Stimulated activated CD4-positive, alpha-beta T cell treated with anti-CD3 and anti-CD28 coated beads, Interleukin-1b, Interleukin-23, amount 100 ng/mL, for 4 hours (primary cell): ENCODE measurements at places on chromosomes 2 and 18.

DNA sequence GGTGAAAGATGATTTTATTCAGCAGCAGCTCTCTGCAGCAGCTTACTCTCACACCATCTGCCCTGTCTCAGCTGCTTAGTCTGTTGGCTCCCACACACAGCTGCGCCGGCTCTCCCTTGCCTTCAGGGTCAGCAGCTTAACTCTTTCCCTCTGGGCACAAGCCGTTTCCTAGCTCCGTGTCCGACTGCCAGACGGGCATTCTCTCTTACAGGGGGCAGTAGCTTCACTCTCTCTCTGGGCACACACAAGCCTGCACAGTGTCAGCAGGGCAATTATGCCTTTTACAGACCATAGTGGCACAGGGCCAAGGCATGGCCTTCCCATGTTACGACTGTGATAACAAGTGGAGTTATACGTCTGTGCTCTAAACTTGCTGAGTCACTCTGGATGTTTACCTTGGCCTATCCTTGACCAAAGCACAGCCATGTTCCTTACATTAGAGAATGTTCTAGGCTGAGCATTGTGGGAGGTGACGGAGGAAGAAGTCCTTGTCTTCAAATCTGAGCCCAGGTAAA is 31.7 kb downstream of the PCARE start:
- DNase-seq, result no peak

- no peak for DNase-seq
These were observed 43.5 kb upstream of the TMEM131 start for GRCh38 chr2:98039085-98039756.

- no peak for DNase-seq
These were observed 77.4 kb downstream of the ABCA12 start for GRCh38 chr2:215060861-215061536.

DNA sequence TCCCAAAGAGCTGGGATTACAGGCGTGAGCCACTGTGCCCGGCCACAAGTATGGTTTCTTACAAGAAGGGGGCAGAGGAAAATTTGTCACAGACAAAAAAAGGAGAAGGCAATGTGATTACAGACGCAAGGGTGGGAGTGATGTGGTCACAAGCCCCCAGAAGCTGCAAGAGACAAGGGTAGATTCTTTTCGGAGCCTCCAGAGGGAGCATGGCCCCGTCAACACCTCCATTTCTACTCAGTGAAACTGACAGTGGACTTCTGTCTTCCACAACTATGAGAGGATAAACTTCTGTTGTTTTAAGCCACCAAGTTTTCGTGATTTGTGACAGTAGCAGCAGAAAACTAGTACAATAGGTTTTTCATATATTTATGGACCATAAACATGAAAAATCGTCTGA is 2.1 kb upstream of the TCF7L1 start:
- DNase-seq, result no peak

- no peak for DNase-seq
These were observed 847.3 kb upstream of the ACVR2A start for GRCh38 chr2:146997488-146997887.

GRCh38 chr18:53380063-53380639 is 844.3 kb downstream of the MBD2 start:
- DNase-seq, result no peak

GRCh38 chr2:237490009-237490711 is 3.1 kb downstream of the MLPH start:
- no peak for DNase-seq

GRCh38 chr2:16394072-16394985 is 271.3 kb downstream of the CYRIA start:
- DNase-seq, result no peak

DNA sequence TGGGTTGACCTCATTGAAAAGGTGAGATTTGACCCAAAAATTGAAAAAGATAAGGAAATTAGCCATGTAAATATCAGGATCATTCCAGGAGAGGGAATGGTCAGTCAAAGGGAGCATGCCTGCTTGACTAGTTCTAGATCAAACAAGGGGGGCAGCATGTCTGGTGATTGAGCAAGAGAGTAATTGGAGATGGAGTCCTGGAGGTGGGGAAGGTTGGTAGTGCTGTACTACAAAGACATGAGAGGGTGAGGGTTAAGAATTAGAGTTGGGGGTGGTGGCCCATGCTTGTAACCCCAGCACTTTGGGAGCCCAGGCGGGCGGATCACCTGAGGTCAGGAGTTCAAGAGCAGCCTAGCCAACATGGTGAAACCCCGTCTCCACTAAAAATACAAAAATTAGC is 2.0 kb downstream of the MRPL30 start:
- no peak for DNase-seq

DNA sequence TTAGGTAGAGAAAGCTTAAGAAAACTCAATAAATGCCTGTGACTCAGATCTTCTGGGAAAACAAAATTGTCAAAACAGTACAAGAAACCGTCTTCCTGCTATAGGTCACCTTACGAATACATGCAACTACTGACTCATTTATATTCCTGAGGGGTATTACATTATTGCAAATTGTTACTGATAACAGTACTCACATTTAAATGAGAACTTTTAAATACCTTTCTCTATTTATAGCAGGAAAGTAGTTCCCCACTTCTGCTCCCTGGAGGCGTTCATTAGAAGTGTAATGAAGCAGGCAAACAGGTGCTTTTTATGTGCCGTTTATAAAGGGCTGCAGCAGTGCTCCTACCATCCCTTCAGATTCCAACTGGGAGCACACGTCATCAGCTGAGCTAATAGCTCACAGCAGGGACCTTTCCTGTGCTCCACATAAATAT is 65.1 kb upstream of the RPRM start:
- DNase-seq, result no peak

DNA sequence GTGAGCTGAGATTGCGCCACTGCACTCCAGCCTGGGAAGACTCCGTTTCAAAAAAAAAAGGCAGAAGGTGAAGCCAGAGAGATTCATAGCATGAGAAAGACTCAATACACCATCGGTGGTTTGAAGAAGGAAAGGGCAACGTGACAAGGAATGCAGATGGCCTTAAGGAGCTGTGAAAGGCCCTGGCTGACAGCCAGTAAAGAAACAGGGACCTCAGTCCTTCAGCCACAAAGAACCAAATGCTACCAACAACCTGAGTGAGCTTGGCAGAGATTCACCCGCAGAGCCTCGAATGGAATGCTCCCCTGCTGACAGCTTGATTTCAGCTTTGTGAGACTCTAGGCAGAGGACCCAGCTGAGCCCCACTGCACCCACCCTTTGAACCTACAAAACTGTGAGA is 154.9 kb upstream of the NDUFV2 start:
- no peak for DNase-seq
